ENCODE measurements at places on chromosomes 11 and 22.

GRCh38 chr11:73980001-73980961, 2.4 kb downstream of the UCP2 start:
- peak; percentile 80 for DNase-seq

- no peak for DNase-seq
Observed at GRCh38 chr11:125128450-125128849, 17.0 kb upstream of the TMEM218 start.

DNA sequence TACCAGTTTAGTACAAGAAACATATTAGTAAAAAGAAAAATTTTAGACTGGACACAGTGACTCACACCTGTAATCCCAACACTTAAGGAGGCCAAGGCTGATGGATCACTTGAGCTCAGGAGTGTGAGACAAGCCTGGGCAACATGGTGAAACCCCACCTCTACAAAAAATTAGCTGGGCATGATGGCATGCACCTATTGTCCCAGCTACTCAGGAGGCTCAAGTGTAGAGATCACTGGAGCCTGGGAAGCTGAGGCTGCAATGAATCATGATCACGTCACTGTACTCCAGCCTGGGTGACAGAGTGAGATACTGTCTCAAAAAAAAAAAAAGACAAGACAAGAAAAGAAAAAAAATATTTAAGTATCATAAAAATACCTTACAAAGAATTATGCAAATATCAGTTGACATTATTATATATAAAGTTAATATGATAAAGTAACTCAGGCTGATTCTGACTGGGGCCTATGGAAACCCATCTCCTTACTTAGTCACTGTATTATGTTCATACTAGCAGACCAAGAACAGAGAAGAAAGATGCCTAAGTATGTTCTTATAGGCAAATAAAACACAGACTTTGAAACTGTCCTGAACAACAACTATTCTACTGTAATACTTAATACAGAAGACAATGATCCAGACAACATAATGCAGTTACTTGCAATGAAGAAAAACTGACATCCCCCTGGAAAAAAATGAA, 27.3 kb downstream of the FAM168A start:
- no peak for DNase-seq

DNA sequence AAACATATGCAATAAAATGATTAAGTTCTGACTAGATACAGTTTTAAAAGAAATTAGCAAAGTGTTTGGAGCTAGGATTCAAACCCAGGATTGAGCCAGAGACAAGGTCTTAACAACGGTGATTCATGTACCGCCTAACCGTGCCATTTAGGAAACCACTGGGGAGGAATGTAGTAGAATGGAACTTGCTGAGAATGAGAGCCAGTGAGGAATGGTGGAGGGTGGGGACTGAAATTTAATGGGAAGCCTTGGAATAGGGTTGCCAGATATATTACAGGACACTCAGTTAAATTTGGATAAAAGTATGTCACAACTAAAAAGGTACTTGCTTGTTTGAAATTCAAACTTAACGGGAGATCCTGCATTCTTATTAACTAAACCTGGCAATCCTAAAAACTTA, 30.4 kb upstream of the TMEM86A start:
- DNase-seq, result no peak

DNA sequence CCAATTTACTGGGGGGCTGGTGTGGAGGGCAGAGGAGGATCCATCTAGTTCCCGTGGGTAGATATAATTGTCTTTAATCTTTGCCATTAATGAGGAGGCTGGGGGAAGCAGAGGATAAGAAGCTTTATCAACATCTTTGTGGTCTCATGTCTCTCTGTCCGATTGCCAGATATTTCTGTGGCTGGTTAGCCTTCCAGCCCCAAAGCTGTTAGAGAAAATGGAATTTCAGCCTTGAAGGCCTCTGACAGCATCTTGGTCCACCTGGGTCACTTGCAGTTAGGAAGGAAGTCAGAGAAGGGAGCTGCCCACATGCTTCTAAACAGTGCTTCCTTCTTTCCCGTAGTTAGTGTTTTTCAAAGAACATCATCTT, 56.9 kb downstream of the ABTB2 start:
- no peak for DNase-seq

DNA sequence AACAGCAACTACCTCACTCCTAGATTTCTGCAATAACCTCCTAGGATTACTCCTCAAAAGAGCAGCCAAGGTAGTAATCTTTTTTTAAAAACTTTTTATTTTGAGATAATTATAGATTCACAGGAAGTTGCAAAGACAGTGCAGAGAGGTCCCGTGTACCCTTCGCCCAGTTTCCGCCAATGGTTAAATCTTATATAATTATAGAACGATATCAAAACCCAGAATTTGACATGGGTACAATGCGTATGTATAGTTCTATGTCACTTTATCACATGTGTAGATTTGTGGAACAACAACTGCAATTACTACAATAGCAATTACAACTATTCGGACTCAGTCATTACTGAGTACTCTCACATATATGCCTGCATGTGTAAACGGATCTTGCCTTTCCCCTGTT, 94.8 kb upstream of the APOA1 start:
- no peak for DNase-seq

DNA sequence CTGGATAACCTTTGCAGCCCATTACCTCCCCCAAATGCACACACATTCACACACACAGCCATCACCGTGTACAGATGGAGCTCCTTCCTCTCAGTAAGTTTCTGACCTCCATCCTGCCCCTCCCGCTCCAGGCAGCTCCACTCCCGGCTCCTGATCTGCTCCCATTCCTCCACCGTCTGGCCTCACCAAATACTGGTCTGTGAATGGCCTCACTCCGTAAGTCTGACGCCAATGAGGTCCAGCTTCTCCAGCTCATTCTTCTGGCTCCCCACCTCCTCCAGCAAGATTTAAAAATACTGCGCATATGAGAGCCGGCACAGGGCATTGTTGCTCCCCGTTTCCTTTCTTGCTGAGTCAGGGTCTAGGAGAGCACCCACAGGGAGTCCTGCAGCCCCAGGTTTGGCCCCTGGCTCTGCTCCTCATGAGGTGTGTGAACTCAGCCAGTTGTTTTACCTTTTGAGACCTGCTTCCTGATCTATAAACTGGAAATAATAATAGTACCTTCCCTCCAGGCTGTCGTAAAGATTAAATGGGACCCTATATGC, 14.0 kb upstream of the TUB start:
- no peak for DNase-seq
